ENCODE measurements at places on chromosomes 1 and 21.

DNA sequence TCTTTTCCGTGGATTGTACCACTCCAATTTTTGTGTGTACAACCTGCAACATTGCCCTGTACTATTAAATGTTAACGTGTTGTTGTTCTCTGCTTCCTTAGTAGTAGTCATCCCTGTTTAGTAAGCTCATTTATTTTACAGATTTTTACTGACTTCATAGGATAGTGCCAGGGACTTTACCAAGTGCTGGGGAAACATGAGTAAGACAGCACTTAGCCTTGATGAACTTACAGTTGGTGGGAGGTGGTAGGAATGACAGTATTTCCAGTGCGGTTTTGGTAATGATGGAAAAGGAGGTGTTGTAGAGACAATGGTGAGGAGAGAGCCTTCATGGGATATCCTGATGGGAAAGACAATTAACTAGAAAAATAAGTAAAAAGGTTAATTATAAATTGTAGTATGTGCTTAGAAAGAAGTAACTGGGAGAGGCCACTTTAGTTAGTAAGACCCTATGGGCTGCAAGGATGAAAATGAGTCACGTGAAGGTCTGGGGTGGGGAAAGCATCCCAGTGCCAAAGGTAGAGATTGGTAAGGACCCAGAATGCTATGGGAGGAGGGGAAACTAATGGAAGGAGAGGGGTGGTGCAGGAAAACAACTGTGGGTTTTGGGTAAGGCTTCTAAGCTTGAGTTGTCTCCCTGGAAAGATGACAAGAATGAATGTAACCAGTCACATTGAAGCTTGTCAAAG lies 1.7 kb downstream of the RLF start:
- DNase-seq, result no peak

DNA sequence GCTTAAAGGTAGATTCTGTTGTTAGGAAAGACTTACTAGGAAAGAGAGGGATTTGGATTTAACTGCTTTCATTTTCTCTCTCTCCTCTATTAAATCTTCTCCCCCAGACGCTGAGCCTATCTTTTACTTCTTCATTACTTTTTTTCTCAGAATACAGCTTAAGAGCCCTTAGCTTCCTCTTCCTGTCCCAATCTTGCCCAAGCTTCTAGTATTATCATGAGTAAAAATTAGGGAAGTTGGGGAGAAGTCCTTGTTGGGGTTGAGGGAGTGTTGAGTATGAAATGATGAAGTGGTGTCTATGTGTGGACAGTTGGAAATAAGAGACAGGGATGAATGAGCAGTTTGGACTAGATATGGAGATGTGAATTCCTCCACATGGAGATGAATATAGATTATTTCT lies 35.0 kb downstream of the ACP6 start:
- no peak for DNase-seq

DNA sequence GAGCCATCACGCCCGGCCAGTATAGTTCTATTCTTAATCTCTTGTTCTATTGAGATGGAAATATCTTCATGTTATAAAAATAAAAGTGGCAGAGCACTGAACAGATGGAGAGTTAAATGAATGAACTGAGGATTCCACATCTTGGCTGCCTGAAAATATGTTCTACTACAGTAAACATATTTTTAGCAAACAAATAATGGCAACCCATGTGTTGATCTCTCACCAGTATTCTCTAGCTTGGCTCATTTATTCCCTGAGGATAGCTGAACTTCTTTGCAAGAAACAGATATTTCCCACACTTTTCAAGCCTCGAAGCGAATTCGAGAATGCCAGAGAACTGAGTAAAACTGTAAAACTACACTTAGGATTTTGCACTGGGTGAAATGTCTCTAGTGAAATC lies 58.9 kb downstream of the DIRAS3 start:
- no peak for DNase-seq

DNA sequence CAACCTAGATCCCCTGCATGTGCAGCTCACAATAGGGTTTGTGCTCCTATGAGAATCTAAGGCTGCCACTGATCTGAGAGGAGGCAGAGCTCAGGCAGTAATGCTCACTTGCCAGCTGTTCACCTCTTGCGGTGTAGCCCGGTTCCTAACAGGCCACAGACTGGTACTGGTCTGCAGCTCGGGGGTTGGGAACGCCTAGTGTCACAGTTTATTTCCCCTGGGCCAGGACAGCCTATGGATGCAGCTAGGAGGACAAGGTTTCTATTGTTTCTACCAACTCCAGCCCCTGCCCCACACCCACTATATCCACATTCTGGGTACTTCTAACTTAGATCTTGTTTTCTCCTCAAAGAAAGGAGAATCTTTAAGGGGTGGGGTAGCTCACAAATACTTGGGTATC lies 58.7 kb upstream of the PRRC2C start:
- DNase-seq, result no peak

GRCh38 chr1:37602750-37603694 lies 7.3 kb upstream of the GNL2 start:
- no peak for DNase-seq

DNA sequence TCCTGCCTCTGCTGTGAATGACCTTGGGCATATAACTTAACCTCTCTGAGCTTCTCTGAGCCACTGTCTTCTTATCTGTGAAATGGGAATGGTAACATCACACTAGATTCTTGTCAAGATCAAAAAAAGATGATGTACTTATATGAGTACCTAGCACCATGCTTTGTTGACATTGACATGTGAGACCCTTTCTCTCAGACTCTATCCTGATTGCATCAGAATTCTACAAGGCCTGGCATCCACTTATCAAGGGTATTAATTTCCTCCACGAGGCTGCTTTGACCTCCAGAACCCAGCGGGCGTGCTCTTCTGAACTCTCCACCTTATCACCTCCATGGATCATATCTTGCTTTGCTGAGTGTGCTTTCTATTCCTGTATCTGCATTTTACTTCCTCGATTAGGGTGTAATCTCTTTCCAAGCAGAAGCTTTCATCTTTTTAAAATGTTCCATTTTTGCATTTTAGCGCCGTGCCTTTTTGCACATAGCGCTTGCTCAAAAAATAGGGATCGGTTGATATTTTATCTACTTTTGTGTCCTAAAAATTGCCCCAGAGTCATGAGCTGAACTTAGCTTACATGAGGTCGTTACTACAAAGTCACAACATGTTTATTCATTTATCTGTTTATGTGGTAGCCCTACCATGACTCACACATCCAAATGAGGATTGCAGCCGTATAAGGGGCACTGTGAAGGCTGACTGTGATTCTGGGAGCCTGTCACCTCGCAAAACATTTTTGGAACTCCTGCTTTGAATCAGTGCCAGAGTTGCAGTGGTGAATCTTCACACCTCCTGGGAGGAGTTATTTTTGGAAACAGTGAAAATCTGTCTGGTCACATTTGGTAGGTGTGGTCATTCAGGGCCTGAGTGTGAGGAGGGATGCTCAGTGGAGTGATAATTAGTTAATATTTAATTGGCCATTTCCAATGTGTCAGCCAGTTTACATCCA lies 63.2 kb downstream of the IER5 start:
- DNase-seq, result no peak

DNA sequence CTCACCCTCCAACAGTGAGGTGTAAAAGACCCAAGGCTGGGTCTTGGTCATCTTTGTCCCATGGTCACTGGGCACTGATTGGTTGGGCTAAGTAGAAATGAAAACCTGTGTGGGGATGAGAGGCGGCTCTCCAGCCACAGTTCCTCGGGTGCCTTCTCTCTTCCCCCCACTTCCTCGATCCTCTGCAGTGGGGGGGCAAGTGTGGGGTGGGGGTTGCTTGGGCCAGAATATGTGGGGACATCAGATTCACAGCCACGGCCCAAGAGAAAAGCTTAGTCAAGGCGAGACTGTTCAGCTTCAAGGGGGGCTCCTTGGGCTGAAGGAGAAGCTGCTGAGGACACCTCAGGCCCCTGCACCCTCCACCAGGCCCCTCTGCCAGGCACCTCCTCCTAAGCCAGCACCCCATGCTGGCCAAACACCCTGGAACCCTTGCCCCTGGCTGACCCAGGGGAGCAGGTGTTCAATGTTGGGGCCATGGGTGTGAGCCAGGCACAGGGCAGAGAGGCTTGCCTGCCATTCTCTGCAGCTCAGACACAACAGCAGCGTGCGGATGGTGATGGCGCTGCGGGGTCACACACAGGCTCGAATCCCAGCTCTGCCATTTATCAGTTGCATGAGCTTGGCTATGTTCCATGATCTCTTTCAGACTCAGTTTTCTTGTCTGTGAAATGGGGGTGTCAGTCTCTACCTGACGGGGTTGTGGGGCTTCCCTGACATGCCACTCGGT lies 21.0 kb upstream of the TNFRSF1B start:
- no peak for DNase-seq

- no peak for DNase-seq
Observed at GRCh38 chr1:97824624-97825023, 96.2 kb downstream of the DPYD start.

Measured in stimulated activated CD8-positive, alpha-beta memory T cell treated with anti-CD3 and anti-CD28 coated beads, Interleukin-15, amount 100 ng/mL, for 1 hour (primary cell).